ENCODE measurements at places on chromosomes 5 and 9.

DNA sequence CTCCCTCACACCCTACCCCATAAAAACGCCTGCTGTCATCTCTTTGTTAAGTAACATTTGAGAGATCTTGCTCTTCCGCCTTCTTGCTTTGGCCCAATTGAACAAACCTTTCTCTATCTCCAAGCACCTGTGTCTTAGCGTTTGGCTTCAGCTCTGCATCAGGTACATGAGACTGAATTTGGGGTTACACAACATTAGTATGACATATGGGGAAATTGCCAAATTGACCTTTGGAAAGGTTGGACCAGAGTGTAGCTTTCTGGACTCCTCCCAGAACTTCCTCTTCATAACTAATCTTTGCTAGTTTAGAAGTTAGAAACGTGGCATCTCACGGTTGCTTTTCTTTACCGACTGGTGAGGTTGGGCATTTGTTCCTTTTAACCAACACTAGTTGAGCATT lies 3.5 kb upstream of the EXOSC3 start:
- no peak for DNase-seq

GRCh38 chr9:129349665-129349947 lies 171.5 kb upstream of the IER5L start:
- no peak for DNase-seq

- DNase-seq: no peak
Observed at GRCh38 chr5:78527054-78527859, 121.3 kb downstream of the LHFPL2 start.

DNA sequence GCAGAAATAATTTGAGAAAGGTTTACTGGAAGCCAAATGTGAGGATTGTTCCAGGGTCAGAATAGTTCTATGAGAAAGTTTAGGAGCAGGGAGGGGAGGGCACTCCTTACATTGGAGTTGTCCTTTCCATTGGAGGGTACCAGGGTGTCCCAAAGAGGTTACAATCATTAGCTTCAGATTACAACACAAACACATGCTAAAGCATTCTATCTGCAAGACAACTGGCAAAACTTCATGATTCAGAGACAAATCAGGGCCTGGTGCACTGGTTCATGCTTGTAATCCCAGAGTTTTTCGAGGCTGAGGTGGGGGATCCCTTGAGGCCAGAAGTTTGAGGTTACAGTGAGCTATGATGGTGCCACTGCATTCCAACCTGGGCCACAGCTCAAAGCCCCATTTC lies 51.8 kb downstream of the NSUN2 start:
- DNase-seq: no peak

- DNase-seq: no peak
Observed at GRCh38 chr5:108193021-108193795, 188.7 kb downstream of the FBXL17 start.

Data from activated CD8-positive, alpha-beta memory T cell treated with anti-CD3 and anti-CD28 coated beads for 1 hour (primary cell).